ENCODE measurements at places on chromosomes 7 and 10.

DNA sequence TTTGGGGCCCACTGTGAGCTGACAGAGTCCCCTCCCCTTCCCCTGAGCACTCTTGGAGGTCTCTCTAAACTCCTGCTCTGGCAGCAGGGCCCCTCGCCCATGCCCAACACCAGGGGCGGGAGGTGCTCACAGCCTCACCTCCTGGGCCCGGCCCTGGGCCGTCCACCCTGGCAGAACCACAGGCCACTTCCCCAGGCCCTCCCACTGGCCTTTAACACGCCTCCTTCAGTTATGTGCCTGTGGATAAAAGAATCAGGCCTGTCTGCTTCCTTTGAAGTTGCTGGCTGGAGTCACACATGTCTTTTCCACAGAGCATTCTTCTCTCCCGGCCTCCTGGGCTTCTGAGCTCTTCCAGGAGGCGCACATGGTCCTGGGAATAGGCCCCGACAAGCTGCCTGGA, 10.2 kb downstream of the MYL10 start:
- DNase-seq = peak; percentile 58

DNA sequence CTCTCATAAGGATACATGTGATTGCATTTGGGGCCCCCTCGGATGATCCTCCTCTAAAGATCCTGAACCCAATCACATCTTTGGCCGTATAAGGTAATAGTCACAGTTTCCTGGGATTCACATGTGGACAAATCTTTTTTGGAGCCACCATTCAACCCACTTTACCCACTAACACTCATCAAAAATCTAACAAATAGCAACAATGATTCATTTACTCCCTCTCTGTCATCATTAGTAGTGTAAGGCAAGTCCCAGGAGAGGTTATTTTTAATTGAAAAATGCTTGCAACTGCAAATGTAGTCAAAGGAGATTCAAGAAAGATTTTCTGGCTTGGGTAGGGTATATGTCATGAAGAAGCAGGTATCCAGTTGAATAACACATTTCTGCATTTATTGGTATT, 9.9 kb upstream of the SMKR1 start:
- DNase-seq = no peak

GRCh38 chr10:49407151-49407550, 11.3 kb upstream of the DRGX start:
- DNase-seq = no peak

GRCh38 chr10:24790599-24790998, 66.9 kb upstream of the ARHGAP21 start:
- no peak for DNase-seq

- no peak for DNase-seq
Measured at GRCh38 chr7:44224080-44224973, 23.5 kb downstream of the YKT6 start.

DNA sequence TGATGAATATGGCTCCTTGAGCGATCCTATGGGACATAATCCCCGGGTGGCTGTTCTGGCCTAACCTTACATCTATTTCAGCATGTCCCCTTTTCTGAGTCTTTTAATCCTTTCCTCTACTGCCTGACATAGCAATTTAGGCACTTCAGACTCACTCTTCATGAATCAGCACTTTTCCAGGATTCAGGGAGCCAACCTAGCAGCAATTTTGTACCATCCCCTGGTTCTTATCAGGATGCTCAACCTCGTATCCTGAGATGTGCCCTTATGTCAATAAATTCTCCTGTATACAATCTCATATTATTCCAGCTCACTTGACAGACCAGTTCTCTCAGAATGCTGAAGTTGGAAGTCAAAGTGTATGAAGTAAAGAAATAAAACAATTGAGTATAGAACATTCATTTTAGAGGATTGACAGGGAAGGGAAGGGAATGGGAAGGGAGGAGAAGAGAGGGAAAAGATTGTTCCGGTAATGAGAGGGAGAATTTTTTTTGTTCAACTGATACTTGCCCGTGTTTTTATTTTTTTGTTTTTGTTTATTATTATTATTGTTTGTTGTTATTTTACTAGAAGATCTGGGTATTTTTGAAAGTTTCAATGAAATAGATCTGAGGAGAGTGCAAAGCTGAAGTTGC, 8.2 kb upstream of the ZC3HAV1 start:
- DNase-seq = no peak

- peak; percentile 98 for DNase-seq
Measured at GRCh38 chr10:117461766-117462423, 80.7 kb upstream of the EMX2 start.

DNA sequence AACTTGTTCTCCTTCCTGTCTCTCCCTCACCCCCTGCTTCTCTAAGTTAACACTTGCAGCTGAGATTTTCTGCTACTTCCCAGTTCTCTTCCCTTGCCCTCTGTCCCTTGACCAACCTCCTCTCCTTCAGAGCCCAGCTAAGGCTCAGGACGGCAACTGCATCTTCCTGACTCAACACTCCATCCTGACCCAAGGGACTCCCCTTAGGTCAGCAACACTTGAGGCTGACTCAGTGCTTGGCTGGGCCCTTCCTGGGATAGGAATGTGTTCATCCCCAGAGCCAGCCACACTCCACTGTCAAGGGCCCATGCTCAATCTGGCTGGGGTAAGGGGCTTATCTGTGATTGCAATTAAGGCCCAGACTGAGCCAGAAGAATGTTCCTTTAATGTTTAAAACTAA, 3.4 kb downstream of the CALHM2 start:
- peak; percentile 87 for DNase-seq

GRCh38 chr10:112533916-112534315, 86.9 kb downstream of the VTI1A start:
- DNase-seq = no peak

GRCh38 chr7:29139191-29139590, 7.1 kb downstream of the CPVL start:
- no peak for DNase-seq

DNA sequence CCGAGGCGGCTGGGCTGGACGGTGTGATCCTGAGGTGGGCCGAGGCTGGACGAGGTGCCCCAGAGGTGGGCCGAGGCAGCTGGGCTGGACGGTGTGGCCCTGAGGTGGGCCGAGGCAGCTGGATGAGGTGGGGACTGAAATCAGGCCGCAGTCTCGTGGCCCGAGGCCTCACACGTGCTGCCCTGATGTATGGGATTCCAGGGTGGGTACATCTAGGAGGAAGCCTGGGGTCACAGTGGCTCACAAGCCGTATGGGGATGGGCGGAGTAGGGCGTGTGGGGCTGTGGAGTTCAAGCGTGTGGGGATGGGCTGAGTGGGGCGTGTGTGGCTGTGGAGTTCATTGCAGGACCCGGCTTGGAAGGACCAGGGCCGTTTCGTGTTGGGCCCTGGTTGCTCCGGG, 12.5 kb upstream of the NKX6-2 start:
- no peak for DNase-seq

DNA sequence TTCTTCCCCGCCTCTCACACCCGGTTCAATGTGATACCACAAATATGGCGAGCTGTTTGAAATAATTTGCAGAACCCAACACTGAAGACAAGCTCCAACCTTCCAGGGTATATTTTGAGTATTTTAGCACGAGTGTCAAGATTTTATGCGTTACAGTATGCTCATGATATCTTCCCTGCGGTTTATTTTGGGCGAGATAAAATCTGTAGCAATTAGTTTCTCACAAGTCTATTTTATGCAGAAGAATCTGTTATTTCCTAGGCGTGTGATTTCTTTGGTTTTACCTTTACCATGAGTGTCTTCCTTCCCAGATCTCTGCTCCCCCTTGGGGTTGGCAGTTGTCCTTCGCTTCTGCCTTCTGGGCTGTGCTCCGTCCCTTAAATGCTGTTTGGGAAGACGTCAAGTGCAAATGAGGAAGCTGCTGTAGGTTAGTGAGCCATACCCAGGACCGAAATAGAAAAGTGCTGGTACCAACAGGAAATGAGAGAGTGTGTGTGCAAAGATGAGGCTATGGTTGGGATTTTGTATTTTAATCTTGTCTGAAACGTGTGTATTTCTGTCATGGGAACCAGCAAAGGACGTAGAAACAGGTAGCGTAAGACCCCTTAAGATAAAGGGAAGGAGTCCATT, 299.8 kb downstream of the KLF6 start:
- no peak for DNase-seq

DNA sequence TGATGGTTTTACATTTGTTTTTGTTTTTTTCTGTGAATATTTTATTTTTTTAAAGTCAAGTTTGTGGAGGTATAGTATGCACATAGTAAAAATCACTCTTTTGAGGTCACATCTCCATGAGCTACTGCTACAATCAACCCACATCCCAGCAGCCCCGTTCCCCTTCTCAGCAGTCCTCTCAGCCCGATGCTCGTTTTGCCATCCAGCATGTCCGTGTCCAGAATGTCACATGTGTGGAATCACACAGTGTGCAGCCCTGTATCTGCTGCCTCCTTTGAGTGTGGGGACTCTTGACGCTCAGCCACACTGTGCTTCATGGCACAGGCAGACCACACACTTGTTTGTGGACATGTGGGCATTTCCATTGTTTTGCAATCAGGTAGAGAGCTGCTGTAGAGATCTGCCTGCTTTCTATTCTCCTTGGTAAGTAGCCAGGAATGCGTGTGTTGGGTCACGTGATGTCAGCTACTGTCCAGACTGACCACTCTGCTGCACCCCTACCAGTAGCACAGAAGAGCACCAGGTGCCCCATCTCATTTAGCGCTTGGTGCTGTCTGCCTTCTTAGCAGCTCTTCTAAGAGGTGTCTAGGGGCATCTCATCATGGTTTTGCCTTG, 71.6 kb upstream of the CAMK2B start:
- no peak for DNase-seq

GRCh38 chr7:27116031-27116961, 13.8 kb upstream of the HOXA2 start:
- no peak for DNase-seq

All from GM04503 (cell line).